HT1080 (cell line): ENCODE measurements at places on chromosomes 1 and 21. TPM values are rescaled to one million over a fixed set of nuclear protein-coding genes. Genes with fewer than 3 reads are reported as not detected.

- DNase-seq = peak; percentile 97
Measured at GRCh38 chr1:16905110-16905867, 9.5 kb downstream of the RNU1-2 start.

DNA sequence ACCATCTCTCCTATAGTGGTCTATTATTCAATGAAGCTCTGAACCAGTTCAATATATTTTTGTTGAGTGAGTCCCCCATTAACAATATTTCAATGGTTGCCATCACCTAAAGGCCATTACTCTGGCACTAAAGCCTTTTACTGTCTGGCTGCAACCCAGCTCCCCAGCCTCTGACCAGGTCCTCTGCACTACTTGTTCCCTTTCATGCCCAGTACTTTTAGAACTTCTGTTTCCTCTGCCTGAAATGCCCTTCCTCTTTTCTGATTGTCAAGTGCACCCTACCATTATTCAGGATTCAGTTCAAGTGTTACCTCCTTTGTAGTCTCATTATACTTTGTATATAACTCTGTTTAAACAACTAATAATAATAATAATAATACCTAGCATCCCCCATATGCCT is 30.4 kb upstream of the ZFYVE9 start:
- no peak for DNase-seq

DNA sequence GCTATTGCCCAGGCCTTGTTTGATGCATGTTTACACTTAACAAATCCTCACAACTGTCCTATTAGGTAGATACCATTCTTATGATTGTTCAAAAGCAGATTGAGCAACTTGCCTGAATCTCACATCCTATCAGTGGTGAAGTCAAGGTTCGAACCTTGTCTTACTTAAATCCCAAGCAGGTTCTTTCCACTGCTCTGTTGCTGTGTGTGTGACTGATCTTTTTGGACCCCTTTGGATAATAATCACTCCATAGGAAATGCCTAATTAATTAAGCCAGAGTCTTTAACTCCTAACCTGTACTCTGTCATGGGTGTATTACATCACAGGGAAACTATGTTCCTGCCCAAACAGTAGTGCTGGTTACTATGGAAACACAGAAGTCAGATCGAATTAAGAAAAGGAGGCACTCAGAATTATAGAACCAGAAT is 84.2 kb downstream of the SPATA46 start:
- no peak for DNase-seq

DNA sequence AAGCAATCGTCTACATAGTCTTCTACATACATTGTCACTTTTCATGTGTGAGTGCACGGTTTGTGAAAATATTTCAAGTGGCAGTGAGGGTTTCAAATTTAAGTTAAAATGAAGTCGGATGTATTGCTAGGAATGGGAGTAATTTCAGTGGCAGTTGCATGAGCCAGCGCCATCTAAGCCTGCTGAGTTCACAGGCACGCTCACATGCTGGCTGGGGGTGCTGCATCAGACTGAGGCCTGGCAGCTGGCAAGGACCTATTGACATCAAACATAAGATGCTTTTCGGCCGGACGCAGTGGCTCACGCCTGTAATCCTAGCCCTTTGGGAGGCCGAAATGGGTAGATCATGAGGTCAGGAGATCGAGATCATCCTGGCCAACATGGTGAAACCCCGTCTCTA is 80.7 kb downstream of the UBE4B start:
- no peak for DNase-seq

DNA sequence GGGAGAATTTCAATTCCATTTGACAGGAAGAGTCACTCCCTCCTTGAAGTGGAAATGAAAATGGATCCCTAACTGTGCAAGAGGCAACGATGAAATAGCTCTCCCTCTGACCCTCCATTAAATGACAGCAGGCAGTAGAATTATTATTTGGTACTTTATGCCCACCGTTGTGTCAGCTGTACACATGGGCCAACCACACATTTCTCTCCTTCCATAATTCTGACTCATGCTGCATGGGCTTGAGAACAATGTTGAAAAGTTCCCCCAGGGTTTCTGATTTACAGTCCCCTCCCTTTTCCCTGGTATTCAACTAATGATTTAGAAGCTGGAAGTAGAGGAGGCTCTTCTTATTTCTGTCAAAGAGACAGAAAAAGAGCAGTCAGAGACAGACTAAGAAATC is 103.5 kb downstream of the RGS7 start:
- DNase-seq = peak; percentile 60

The CCDC181 gene
- 1.1 and 1.5 TPM in 2 replicates for total RNA-seq
